Stimulated activated CD8-positive, alpha-beta memory T cell treated with anti-CD3 and anti-CD28 coated beads, Interleukin-15, amount 100 ng/mL, for 4 hours (primary cell): ENCODE measurements at places on chromosomes 5 and 9.

- no peak for DNase-seq
Measured at GRCh38 chr5:168008555-168008954, 282.9 kb upstream of the WWC1 start.

GRCh38 chr9:3502560-3503398 lies 23.0 kb downstream of the RFX3 start:
- no peak for DNase-seq

DNA sequence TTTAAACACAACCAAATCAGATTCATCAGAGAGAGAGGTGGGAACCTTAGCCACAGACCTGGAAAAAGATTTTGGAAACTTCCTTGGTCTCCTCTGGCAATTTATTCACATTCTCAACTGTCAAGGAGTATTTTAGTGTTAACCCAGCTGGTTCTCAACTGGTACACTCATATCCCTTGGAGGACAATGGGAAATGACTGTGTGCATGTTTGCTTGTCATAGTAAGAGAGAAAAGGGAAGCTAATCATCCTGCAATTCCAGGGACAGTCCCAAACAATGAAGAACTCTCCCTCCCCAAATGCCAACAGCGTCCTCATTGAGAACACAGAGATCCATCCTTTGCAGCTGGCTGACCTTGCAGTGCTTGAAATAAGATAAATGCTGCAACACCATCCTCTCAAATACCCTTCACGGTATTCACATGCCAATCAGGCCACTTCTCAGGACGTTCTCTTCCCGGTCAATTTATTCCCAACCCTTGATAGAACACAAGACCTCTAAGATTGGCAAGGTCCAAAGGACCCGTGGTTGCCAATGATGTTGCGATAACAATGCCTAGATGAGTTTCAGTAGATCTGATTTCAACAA lies 75.5 kb downstream of the EPB41L4B start:
- no peak for DNase-seq

DNA sequence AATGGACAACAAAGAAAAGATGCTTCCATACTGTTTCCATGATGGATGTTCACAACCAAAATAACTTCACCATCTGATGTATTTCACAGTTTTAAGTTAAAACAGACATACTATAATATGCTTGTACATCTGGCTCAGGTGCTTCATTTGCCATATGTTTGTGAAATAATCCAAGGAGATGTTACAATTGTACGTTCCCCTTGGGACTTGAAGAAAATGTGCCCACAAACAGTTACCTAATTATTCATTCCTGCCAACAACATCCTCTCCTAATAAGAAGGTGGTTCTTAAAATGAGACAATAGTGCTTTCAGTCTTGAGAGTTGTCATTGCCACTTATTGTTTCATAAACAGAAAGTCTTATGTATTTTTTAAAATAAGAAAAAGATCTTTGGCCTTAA lies 33.1 kb upstream of the SMARCA2 start:
- no peak for DNase-seq

- DNase-seq, result no peak
Measured at GRCh38 chr5:43123887-43124286, 3.2 kb downstream of the ZNF131 start.

- DNase-seq, result no peak
Measured at GRCh38 chr9:4661165-4661564, 929 bp upstream of the PLPP6 start.

GRCh38 chr5:135024956-135025729 lies 8.9 kb downstream of the PITX1 start:
- DNase-seq, result no peak
